Spinal cord (tissue), 10 donors: ENCODE measurements at places on chromosomes 7 and 10. TPM values are rescaled to one million over a fixed set of nuclear protein-coding genes. Genes with fewer than 3 reads are reported as not detected.

SPDYE3 gene
- 8.8 TPM for polyA plus RNA-seq

VGF gene
- polyA plus RNA-seq: 58.2 TPM

HECW1 gene
- polyA plus RNA-seq: 20.9 TPM

CCDC3 gene
- polyA plus RNA-seq: 46.4 TPM

CC2D2B gene
- 3.1 TPM for polyA plus RNA-seq

GJD4 gene
- polyA plus RNA-seq: 0.29 TPM

GRM8 gene
- polyA plus RNA-seq: 19.2 TPM

CABCOCO1 gene
- 4.7 TPM for polyA plus RNA-seq

SPDYE11 gene
- polyA plus RNA-seq: 1.6 TPM

TLX1 gene
- polyA plus RNA-seq: 0.33 TPM

UCMA gene
- polyA plus RNA-seq: 0.42 TPM

C7orf57 gene
- 4.5 TPM for polyA plus RNA-seq

CALML3 gene
- polyA plus RNA-seq: 0.08 TPM

ADAMTS14 gene
- polyA plus RNA-seq: 2.0 TPM

ASNS gene
- polyA plus RNA-seq: 86.3 TPM

BLNK gene
- 5.1 TPM for polyA plus RNA-seq

TBATA gene
- not detected for polyA plus RNA-seq

WDR91 gene
- polyA plus RNA-seq: 16.2 TPM

PAX2 gene
- 54.8 TPM for polyA plus RNA-seq

CARD11 gene
- polyA plus RNA-seq: 1.2 TPM

SYNPO2L gene
- 0.54 TPM for polyA plus RNA-seq

TCAF2 gene
- polyA plus RNA-seq: 2.7 TPM

CTNNA3 gene
- 24.8 TPM for polyA plus RNA-seq

TSPAN15 gene
- 25.8 TPM for polyA plus RNA-seq

FOXP2 gene
- 17.6 TPM for polyA plus RNA-seq

FKBP6 gene
- polyA plus RNA-seq: 0.39 TPM

CAMK2B gene
- 145 TPM for polyA plus RNA-seq

LHFPL3 gene
- 78.7 TPM for polyA plus RNA-seq

CTAGE8 gene
- polyA plus RNA-seq: 0.30 TPM

STEAP1 gene
- 1.2 TPM for polyA plus RNA-seq

ERVW-1 gene
- 1.7 TPM for polyA plus RNA-seq

UNC5B gene
- 23.3 TPM for polyA plus RNA-seq

PTPRN2 gene
- 67.6 TPM for polyA plus RNA-seq
